Stimulated activated CD4-positive, alpha-beta T cell treated with anti-CD3 and anti-CD28 coated beads, Interleukin-12 subunit alpha, Interleukin-12 subunit beta, amount 100 ng/mL, for 24 hours (primary cell): ENCODE measurements at places on chromosomes 5 and 9.

DNA sequence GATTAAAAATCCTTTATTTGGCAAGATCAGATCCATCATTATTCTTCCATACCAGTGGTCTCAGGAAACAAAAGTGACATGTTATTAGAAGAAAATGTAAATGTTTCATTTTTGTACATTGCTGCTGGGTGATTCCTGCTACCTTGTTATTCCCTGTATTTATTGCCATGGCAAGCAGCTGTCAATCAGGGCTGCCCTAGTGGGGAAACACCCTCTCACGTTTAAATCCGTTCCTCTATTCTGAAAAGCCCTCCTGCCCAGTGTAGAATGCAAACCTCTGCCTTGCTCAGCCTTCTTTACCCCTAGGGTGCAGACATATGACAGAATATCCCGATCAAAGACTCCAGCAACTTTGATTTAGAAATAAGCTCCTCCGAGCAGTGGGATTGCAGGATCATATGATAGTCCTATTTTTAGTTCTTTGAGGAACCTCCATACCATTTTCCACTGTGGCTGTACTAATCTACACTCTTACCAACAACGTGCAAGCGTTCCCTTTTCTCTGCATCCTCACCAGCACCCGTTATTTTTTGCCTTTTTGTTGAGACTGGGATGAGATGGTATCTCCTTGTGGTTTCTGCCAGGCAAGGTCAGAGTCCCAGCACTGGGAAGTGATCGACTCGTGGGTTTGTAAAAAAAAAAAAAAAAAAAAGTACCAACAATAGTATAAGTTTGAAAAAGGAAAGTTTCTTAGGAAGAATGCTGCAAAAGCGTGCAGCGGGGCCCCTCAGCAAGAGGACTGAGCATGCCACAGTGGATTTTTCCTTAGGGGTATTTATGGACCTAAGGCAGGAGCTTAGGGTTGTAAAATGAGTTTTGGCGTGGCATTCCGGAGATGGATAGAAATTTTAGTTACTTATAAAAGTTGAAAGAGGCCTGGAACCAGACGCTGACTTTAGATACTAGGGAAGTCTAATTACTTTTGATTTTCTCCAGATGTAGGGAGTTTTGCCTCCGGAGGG lies 66.7 kb downstream of the HRH2 start:
- no peak for DNase-seq

DNA sequence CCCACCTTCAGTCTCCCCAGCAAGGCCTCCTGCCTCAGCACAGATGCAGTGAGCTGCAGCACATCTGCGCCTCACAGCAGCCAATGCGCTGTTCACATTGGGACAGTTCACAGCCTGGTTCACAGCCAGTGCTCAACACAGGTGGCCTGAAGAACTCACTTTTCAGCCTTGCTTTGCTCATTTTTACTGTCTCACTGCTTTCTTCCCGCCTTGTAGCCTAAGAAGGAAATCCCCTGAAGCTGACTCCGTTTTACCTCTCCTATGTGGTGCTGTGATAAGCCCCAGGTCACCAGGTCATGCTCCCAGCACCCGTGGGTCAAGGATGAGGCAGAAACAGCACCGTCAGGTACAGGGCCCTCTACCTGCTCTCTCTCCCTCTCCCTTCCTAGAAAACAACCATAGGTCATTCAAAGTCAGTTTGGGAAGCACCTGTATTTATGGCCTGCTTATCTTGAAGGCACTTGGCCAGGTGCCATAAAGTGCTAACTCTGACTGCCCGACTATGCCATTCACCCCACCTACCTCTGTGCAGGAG lies 1.1 kb downstream of the GCNT4 start:
- DNase-seq = no peak

DNA sequence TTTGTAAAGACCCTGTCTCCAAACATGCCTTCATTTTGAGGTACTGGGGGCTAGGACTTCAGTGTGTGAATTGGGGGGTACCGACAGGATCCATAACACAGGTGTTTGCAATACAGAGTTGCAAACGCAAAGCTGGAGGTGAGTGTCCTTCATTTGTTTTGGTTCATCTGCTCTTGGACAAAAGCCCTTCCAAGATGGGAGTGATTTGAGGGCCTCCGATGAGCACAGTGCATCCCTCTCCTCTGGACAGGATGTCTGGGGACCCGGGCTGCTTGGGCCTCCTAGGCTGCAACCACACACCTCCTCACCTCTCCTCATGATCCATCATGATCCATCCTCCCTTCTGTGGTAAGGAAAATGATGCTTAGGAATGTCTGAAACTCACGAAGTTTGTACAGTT lies 23.8 kb downstream of the FGD3 start:
- DNase-seq = no peak

DNA sequence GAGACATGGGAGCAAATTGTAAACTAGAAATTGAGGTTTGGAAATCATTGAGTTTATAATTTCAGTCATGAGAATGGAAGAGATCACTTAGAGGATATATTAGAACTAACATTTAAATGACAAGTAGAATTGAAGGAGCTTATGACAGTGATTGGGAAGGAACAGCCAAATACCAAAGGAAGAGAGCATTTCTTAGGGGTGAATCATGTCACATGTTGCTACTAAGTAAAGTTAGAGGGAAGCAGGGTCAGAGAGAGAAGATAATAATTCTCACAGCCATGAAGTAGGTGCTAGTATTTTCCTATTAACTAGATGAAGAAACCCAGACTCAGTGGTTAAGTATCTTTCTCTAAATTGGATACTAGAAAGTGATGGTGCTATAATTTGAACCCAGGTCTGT lies 59.3 kb downstream of the COMMD10 start:
- no peak for DNase-seq

- DNase-seq = no peak
Measured at GRCh38 chr5:953535-954449, 54.8 kb upstream of the NKD2 start.

GRCh38 chr9:14313951-14314423 lies at the start of gene NFIB:
Gene NFIB, minus strand, starts transcription at chr9:14314141. Its CDS starts 630 bp downstream, at chr9:14313511.
- no peak for DNase-seq

DNA sequence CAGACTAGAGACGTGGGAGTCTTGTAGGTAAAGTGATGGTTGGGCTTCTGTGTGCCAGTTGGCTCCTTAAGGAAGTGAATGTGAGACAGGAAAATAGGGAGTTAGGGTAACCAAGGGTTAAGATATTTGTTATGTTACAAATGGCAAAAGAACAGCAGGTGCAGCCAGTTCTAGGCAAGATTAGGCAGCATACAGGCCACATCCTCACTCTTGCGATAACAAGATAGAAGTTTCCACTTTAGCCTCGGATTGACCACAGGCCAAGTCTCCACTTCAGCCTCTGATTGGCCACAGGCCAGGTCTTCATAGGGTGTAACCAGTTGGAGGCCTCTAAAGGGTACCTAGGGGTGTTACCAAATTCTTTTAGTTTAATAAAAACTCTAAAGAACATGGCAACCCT lies 54.6 kb upstream of the ABCA1 start:
- no peak for DNase-seq

GRCh38 chr9:119272500-119273211 lies 96.6 kb downstream of the BRINP1 start:
- DNase-seq = no peak

DNA sequence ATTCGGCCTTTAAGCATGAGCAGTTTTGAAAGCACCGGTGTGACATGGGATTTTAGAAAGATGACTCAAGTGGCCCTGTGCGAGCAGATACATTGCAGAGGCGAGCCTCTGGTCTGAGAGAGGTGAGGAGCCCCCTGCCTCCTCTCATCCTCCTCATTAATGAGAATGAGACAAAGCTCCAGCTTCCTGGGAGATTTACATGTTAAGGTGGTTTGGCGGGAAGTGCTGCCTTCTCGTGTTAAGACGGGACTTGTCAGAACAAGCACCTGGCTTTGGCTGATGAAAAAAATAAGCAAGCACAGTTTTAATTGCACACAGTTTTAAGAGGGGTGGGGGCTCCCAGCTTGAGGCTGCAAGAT lies 68.1 kb downstream of the ACTL7B start:
- DNase-seq = no peak

- no peak for DNase-seq
Measured at GRCh38 chr9:129102791-129103594, 7.6 kb downstream of the CRAT start.

DNA sequence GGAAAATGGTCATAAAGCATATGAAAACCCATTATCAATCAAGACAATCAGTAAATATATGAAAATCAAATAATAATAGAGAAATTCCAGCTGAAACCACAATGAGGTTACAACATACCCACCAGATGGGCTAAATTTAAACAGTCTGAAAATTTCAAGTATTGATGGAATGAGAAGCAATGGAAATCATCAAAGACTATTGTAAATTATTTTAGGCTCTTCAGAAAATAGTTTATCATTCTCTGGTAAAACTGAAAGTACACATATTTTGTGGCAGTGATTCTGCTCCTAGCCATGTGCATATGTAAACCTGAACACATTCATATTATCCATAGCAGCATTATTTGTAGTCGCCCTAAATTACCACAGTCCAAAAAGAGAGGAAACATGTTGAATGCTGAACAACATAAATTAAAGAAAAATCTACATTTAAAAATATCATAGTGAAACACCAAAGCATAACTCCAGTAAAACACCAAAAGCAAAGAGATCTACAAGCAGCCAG lies 215.3 kb downstream of the PRELID2 start:
- DNase-seq = no peak

- no peak for DNase-seq
Measured at GRCh38 chr5:163504079-163504931, 1.1 kb upstream of the MAT2B start.

GRCh38 chr5:88824892-88825583 lies 57.9 kb downstream of the MEF2C start:
- no peak for DNase-seq

- no peak for DNase-seq
Measured at GRCh38 chr9:111413996-111414395, 70.2 kb downstream of the ECPAS start.

GRCh38 chr9:35842795-35843194 lies 13.8 kb downstream of the TMEM8B start:
- no peak for DNase-seq

GRCh38 chr5:136279314-136279713 lies 86.0 kb downstream of the TRPC7 start:
- no peak for DNase-seq

DNA sequence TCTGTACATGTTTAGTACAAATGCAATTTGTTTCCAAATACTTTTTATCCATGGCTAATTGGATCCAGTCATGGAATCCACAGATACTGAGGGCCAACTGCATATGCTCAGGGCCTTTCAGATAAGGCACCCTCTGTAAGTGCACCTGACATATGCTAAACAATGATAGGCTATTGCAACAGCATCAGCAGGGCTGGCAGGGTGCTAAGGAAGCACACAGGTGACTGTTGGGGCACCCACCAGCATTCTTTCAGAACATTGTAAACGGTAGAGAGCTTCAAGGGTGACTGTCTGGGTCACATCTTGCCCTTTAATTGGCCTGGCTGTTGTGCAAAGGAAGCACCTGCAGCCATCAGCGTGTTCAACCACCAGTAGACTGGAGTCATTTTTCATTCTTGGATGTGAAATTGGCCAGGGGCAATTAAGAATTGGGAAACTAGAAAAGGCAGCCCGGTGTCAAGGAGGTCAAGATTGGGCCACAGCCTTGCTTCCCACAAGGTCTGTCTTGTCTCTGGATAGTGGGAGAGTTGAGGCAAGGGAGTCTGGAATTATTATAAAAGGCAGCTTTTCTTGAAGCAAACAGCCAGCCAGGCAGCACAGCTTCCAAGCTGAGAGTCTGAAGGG lies 129.3 kb upstream of the RAI14 start:
- no peak for DNase-seq

GRCh38 chr5:68385936-68386335 lies 170.4 kb downstream of the PIK3R1 start:
- no peak for DNase-seq

DNA sequence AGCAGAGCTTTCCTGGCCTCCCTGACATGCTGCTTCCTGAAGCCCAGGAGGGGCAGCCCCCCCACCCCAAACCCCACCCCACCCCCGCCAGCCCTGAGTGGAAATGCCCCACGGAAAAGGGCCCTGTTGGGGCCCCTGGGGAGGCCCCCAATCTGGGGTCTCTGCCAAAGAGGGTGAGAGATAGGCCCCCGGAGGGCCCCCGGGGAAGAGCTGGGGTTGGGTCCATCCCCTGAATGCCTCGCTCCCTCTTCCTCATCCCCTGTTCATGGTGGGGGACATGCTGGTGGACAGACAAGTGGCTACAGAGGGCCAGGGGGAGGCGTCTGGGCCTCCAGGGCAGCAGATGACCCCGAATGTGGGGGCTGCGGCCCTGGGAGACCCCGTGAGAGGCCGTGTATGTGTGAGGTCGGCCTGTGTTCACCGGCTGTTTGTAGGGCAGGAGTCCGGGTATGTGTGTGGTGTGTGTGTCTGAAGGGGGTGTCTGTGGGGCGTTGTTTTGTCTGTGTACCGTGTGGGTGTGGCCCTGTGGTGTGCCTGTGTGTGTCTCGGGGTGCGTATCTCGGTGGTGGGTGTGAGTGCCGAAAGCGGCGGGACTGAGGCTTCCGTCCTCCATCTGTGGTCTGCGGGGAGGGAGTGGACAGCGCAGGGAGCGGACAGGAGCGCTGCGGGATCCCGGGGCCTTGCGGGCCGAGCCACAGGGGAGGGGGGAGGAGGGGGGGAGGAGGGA lies 11.3 kb downstream of the C9orf50 start:
- no peak for DNase-seq

- no peak for DNase-seq
Measured at GRCh38 chr5:106966686-106967315, 703.9 kb downstream of the EFNA5 start.

GRCh38 chr5:141623611-141624010 lies 4.8 kb upstream of the DIAPH1 start:
- no peak for DNase-seq

DNA sequence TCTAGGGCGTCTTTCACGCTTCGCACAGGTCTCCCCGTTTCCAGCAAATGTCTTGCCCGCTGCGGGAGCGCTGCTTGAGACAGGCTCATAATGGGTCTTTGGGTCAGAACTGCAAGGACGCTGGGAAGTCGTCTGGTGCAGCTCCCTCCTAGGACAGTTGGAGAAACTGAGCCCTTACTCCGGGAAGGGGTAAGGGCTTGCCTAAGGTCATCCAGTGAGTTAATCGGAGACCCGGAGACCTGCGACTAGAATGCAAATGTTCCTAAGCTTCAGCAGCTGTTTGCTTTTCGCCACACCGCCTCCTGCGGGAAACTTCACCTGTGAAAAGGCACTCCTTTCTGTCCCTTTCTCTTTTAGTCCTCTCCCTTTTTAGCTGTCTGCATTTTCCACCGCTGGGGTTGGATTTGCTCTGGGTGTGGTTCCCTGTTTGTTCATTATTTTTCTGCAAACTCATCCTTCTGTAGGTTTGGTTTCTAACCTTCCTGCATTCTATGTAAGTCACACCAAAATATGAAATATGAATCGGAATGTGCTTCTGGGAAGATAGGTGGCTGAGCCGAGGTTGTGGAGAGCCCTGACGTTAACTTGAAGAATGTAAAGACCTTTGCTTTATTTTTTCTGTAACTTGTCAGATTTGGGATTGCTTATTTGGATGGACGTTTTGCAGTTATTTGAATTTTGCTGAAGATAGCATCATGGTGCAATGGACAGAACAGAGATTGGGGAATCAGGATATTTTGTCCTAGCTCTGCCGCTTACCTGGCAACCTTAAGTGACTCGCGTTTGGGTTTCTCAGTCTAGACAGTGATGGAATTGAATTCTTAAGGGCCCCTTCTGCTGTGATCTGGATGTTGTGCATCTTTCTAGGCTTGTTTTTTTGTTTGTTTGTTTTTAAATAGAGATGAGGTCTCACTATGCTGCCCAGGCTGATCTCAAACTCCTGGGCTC lies 909 bp downstream of the SLC36A1 start:
- DNase-seq = no peak

GRCh38 chr9:81871695-81872094 lies 56.5 kb upstream of the SPATA31D4 start:
- no peak for DNase-seq

- DNase-seq = peak; percentile 57
Measured at GRCh38 chr5:172370648-172371545, 83.4 kb downstream of the SH3PXD2B start.

- DNase-seq = no peak
Measured at GRCh38 chr9:90455316-90455715, 187.3 kb downstream of the DIRAS2 start.
